ENCODE measurements at places on chromosomes 13 and 19.

DNA sequence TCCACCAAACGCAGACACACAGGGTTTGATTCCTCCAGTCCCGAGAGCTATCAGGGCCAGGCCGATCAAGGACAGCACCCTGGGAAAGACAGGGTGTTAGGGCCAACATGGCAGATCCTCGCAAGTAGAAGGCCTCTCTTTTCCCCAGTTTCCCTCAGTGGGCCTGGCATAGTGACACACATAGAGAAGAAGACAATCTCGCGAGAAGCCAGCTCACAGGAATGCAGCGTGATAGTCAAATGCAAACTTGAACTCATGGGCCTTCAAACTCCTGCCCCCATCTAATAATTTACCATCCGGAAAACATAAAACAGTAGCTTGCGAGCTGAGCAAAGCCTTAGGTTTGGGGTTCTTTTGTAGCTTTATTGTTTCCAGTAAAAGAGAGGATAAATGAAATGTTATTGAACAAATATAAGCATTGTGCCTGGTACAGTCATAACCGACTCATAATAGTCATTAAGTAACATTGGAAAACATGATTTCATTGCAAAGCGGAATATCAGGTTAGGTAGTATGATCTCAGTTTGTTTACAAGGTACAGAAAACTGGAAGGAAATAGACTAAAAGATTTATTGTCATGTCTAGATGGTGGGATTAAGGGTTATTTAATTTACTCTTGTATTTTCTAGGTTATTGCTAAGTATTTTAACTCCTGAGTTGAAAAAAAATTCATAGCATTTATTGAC is 30.5 kb downstream of the SLC15A1 start:
- DNase-seq, result no peak

DNA sequence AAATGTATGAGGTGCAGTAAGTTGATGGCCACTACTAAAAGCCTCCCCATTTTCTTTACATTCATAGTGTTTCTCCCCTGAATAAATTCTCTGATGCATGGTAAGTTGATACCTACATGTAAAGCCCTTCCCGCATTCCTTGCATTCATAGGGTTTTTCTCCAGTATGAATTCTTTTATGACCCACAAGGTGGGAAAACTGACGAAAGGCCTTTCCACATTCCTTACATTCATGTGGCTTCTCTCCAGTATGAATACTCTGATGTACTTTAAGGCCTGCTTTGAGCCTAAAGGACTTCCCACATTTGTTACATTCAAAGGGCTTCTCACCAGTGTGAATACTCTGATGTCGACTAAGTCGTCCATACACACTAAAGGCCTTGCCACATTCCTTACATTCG is 20.5 kb downstream of the ZNF607 start:
- DNase-seq, result no peak

DNA sequence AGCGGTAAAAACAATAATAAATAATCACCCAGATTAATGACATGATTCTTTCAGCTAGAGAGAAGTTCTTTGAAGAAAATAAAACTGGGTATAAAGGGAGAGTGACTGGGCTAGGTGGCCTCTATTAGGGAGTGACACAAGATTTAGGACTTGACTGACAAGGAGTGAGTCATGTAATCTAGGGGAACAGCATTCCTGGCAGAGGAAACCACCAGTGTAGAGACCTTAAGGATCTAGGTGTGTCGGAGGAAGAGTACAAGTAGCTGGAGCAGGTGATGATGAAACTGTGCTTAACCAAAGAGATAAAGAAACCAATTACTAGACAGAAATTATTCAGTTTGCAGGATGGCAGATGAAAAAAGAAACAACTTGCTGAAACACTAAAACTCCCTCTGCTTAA is 248.0 kb downstream of the RFC3 start:
- no peak for DNase-seq

GRCh38 chr19:1748873-1749341 is 4.4 kb upstream of the ONECUT3 start:
- DNase-seq, result no peak
